ENCODE measurements at places on chromosomes 1 and 21.

GRCh38 chr1:46797696-46798470, 963 bp upstream of the CYP4B1 start:
- DNase-seq: no peak

- DNase-seq: no peak
Measured at GRCh38 chr1:162913345-162913744, 52.4 kb upstream of the CCDC190 start.

DNA sequence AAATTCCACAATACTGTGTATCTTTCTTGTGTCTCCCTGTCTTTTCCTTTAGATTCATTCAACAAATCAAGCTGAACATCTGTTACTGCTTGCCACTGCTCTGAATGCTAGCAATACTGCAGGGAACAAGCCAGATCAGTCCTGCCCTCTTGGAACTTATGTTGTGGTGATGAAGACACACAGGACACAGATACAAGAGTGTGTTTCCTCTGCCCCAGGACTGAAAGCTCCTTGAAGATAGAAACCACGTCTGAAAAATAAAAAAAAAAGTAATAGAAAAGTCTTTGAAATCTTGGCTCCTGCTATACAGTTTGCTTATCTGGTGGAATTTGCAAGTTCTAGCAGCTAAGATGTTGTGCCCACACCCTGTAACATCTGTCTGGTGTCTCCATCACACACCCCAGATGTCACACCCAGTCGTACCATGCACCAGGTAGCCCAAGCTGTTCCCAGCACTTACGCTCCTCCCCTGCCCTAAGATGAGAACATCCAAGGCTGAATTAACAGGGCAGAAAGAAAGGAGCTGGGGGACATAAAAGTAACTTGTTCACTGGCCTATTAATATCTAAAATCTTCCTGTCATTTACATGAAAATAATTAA, 80.2 kb upstream of the GALNT2 start:
- DNase-seq: no peak

- DNase-seq: peak; percentile 82
Measured at GRCh38 chr1:93846206-93846991, 32.6 kb downstream of the DNTTIP2 start.

DNA sequence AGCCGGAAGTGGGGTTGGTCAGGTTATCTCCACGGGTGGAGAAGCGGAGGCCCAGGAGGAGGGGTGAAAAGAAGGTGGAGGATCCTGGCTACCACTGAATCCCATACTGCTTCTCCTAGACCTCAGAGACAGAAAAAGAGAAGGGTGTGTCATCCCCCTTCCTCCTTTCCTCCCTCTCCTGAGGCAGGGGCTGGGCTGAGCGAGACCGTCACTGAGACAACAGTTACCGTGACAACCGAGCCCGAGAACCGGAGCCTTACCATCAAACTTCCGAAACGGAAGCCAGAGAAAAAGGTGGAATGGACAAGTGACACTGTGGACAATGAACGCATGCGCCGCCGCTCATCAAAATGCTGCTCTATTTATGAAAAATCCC, 42.1 kb upstream of the NBPF3 start:
- DNase-seq: peak; percentile 16
